ENCODE measurements at places on chromosomes 2 and 18.

- DNase-seq = no peak
These were observed 31.5 kb downstream of the ROCK2 start for GRCh38 chr2:11312770-11313471.

- no peak for DNase-seq
These were observed 128.9 kb upstream of the HS6ST1 start for GRCh38 chr2:128447538-128447995.

- no peak for DNase-seq
These were observed 11.3 kb downstream of the MALT1 start for GRCh38 chr18:58682429-58683069.

DNA sequence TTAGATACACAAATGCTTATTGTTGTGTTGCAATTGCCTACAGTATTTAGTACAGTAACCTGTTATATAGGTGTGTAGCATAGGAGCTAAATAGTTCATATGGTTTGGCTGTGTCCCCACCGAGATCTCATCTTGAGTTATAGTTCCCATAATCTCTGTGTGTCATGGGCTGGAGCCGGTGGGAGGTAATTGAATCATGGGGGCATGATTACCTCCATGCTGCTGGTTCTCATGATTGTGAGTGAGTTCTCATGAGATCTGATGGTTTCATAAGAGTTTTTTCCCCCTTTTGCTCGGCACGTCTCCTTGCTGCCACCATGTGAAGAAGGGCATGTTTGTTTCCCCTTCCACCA is 190.5 kb upstream of the SESTD1 start:
- DNase-seq = no peak

DNA sequence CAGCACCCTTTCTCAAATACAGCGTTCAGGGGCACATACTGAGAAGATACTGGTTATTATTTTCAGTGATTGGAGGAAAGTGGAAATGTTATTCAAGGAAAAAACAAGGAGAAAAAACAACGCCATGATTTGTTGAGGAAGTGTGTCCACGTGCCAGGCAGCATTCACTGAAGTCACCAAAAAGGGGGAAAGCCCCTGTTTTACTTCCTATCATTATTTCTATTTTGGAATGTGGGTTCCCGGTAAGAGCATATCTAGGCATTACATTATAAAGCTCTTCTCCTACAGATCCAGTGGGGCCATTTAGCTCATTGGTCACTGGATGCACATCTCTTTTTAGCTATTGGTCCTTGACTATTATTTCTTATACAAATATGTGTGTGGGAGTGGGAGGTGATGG is 518.7 kb downstream of the TXNL1 start:
- DNase-seq = no peak

DNA sequence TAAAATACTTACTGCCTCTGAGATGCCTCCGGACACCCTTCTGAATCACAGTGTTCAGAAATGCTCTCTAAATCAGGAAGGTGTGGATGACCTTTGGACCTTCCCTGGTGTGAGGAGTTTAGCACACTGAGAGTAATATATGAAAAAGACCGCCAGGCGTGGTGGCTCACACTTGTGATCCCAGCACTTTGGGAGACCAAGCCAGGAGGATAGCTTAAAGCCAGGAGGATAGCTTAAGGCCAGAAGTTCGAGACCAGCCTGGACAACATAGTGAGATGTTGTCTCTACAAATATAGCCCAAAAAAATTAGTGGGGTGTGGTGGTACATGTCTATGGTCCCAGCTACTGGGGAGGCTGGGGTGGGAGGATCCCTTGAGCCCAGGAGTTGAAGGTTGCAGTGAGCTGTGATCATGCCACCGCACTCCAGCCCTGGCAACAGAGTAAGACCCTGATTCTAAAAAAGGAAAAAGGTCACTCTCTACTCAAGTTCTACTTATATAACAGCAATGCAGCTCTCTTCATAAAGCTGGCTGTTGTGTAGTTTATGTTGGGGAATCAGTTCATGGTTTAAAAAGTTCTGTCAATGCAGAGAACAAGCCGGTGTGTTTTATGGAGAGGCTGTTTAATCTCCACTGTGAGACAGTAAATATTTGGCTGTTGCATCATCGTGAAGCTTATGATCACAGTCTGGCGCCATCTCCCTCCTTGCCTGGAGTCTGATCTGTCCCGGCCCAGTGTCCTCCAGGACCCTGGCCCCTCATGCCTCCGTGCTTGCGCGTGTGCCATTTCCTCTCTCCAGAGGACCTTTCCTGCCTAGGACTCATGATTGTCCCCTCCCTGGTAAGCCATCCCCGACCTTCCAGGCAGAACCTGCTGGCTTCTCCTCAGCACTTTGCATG is 184.5 kb downstream of the FAM210A start:
- no peak for DNase-seq
